ENCODE measurements at places on chromosomes 16 and 17.
A peak's percentile ranks its signal among the peaks of the same experiment; 100 is the strongest.

DNA sequence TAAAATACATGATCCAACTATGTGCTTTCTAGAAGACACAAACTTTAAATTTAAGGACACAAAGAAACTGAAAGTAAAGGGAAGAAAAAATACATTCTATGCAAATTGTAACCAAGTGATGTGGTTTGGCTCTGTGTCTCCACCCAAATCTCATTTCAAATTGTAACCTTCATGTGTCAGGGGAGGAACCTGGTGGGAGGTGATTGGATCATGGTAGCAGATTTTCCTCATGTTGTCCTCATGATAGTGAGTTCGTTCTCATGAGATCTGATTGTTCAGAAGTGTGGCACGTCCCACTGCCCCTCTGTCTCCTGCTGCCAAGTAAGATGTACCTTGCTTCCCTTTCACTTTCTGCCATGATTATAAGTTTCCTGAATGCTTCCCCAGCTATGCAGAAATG is 15.0 kb downstream of the OR1A1 start:
- no peak for DNase-seq

DNA sequence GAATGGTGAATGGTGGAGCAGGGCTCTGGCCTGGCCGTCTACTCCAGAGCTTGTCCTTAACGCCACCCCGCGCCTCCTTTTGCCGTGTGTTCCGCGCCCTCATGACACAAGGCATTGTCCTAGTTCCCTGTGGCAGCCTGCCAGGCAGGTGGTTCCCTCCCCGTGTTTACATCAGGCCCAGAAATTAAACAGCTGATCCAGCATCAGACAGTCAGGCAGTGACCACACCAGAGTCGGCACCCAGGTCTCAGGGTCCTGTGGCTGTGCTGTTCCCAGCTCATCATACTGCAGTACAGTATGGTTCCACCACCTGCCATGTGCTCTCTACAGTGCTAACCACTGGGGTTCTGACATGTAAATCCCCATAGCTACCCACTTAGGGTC is 119.7 kb downstream of the RAB11FIP4 start:
- no peak for DNase-seq

DNA sequence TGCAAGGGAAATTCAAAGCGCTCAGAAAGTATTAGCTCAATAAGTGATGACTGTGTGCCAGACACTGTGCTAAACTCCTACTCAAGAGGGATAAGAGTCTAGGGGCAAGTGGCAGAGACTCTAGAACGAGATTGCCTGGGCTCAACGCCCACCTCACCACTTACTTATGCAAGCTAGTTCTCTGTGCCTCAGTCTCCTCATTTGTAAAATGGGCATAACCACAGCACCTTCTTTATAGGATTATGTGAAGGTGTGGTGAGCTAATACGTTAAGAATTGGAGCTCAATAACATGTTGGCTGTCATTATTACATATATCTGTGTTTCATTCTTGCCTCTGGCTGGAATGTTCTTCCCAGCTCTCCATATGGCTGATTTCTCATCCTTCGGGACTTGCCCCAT is 15.4 kb downstream of the DEXI start:
- no peak for DNase-seq

GRCh38 chr16:54431997-54432896 is 145.7 kb upstream of the IRX3 start:
- no peak for DNase-seq

- no peak for DNase-seq
Measured at GRCh38 chr17:63015824-63016223, 49.8 kb downstream of the TANC2 start.

DNA sequence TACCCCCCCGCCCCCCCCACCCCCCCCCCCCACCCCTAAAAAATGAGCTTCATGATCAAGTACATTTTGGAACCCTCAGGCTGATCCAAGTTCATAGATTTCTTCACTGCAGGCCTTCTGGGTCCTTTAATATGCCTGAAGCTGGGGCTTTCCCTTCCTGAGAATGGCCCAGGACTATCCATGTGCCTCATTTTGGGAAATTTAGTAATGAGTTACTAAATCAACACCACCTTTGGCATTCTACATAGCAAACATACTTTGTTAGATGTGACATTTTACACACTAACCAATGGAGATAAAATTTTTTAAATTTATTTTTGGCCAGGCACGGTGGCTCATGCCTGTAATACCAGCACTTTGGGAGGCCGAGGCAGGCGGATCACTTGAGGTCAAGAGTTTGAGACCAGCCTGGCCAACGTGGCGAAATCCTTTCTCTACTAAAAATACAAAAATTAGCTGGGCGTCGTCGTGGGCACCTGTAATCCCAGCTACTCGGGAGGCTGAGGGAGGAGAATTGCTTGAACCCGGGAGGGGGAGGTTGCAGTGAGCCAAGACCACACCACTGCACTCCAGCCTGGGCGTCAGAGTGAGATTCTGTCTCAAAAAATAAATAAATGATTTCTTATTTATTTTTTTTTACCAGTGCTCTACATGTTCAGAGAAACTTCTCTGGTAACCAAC is 14.0 kb downstream of the HERPUD1 start:
- no peak for DNase-seq

GRCh38 chr16:84931506-84931905 is 79.8 kb downstream of the ZDHHC7 start:
- DNase-seq: no peak

DNA sequence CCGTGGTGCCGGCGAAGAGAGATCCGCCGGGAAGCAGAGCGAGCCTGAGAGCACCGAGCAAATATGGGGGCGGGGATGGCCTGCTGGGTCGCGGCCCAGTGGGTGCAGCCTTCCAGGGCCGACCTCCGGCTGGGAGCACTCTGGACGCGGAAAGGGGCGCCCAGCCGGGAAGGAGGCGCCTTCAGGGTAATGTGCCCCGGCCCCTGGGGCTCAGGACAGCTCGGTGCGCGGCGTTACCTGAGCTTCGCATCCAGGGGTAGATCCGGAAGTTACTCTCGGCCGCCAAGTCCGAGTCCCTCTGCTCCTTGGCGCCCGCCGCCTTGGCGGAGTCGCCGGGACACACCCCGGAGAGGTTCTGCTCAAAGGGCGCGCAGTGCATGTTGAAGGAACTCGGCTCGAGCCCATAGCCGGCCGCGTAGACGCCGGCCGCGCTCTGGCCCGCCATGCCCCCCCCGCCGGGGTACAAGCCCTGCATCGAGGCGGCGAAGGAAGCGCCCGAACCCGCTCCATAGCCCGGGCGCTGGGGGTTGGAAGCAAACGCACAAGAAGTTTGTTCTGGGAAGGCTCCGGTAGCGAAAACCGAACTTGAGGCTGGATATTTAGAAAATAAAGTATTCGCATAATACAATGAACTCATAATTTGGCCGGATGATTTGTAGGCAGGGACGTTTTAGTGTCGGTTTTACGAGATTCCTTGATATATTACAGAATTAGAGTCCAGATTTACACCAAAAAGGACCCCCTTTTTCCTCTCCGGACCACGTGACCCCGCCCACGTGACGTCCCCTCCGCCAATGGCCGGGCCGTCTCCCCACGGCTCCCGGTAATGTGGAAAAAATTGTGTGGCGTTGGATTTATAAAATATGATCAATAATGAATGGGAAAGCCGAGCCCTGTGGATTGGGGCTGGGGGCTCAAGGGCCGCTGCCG is at the start of gene HOXB7:
TSS of gene HOXB7 (minus strand) at position 736 of the 930 bp plus-strand sequence. CDS start at position 637, 99 bp downstream.
- peak; percentile 53 for DNase-seq

GRCh38 chr17:5901731-5902130 is 168.4 kb upstream of the WSCD1 start:
- no peak for DNase-seq

GRCh38 chr17:29066047-29066446 is 23.1 kb downstream of the PIPOX start:
- DNase-seq: no peak

- DNase-seq: no peak
Measured at GRCh38 chr17:21185061-21185460, 28.9 kb downstream of the TMEM11 start.

- no peak for DNase-seq
Measured at GRCh38 chr16:81607805-81608522, 163.4 kb downstream of the CMIP start.

DNA sequence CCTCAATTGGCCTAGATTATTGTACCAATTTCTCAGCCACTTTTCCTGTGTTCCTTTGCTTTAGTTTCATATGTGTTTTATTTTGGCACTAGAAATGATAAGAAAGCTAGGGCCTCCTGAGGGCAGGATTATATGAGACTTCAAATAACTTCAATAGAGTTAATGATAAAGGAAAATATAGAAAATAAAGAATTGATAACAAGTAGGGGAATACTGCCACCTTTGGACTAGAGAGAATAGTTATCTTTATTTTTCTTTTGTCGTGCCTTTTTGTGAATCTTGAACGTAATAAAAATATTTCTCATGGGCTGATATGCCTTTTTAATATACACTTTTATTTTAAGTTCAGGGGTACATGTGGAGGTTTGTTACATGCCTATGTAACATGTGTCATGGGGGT is 29.3 kb upstream of the RBL2 start:
- DNase-seq: no peak

GRCh38 chr16:59848296-59848695 is 1114.2 kb upstream of the GOT2 start:
- DNase-seq: no peak

DNA sequence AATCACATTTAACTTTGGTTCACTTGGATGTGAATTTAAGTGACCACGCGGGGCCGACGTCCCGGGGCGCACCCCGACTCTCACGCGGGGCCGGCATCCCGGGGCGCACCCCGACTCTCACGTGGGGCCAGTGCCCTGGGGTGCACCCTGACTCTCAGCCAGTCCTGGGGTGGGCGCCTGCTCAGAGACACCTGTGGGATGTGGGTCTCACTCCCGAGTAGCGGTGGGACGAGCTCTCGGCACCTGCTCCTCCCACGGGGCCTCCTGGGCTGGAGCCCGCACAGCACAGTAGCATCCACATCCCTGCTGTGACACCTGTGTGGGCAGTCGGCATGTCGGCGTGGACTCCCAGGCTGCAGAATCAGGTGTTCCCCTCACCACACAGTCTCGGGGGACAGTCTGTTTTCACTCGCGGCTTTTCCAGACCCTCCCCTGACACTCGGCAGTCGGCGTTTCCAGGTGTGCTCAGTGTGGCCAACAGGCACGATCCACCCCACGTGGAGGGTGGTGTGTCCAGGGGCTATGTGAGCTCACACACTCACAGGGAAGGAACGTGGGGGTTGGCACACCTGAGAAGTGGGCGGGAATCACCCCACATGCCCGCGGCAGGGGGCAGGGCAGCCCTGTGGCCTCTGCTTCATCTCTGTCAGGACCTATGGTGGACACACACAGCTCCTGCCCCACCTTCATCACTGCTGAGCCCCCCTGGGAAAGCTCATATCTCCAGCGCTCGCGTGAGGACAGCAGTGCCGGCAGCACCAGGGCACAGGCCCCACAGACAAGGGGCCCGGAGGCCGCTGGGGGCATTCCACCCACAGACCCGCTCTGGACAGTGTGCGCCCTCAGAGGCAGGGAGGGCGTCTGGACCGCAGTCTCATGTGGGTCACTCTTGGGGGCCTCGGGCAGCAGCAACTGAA is 51.8 kb downstream of the LMF1 start:
- no peak for DNase-seq

Measured in CD4-positive, alpha-beta T cell treated with Interleukin-4 for 4 hours (primary cell).